ENCODE measurements at places on chromosomes 5 and 9.

GRCh38 chr5:107149243-107150005 is 521.3 kb downstream of the EFNA5 start:
- DNase-seq, result no peak

- DNase-seq, result no peak
These were observed 410.1 kb downstream of the AGTPBP1 start for GRCh38 chr9:85331626-85332025.

DNA sequence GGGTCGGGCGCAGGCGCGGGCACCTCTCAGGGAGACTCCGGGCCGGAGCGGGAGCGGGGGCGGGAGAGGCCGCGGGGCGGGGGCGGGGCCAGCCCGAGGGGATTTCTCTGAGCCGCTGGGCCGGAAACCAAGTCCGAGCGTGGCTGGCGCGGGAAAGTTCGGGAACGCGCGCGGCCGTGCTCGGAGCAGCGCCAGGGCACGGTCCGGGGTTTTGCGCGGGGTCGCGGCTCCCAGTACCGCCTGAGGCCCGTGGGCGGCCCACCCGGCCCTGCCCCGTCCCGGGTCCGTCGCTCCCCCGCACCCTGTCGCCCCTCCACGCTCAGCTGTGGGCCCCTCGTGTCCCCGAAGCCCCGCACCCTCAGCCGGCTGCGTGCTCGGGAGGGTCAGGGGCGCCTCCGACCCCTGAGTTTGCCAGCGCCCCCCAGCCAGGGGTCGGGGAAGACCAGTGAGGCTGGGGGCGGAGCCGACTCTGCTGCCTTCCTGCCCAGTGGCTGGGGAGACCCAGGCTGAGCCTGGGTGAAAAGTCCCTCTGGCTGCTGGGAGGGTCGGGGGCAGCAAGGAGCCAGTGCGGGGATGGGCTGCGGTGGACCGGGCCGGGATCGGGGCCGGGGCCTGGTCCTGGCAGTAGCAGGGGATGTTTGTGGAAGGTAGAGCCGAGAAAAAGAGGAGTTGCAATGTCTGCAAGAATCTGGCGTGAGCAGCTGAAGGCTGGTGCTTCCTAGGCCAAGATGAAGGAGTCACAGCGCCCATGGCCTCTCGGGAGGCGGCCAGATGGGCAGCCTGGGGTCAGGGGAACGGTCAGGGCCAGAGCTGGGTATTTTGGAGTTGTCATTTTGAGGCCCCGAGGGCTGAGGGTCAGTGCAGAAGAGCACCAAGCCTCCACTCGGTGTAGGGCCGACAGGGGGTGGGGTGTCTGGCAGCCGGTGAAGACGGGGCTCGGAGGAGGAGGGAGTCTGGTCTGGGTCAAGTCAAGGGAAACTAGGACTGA is 588 bp downstream of the TRAF2 start:
- peak; percentile 85 for DNase-seq

DNA sequence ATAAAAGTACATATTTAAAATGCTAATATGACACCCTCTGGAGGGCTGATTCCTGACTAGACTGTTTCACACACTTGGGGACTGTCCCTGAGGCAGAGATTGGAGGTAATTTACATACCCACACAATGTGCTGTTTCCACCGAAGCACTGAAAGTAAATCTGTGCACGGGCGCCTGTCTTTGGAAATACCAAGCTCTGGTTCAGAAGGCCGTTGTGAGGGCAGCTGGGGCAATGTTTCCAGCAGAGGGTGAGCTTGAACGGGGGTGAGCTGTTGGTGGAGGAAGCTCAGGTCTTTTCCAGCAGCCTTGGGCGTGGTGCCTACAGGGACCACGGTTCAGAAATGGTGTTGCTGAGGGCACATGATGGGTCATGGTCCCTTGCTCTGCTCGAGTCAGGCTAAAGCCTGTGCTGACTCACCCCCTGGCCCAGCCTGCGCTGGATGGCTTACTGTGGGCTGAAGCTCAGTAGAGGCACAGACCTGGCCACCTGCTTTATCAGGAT is 25.8 kb upstream of the HMCN2 start:
- DNase-seq, result peak; percentile 35

GRCh38 chr9:133777068-133777791 is 39.1 kb upstream of the SARDH start:
- DNase-seq, result no peak

DNA sequence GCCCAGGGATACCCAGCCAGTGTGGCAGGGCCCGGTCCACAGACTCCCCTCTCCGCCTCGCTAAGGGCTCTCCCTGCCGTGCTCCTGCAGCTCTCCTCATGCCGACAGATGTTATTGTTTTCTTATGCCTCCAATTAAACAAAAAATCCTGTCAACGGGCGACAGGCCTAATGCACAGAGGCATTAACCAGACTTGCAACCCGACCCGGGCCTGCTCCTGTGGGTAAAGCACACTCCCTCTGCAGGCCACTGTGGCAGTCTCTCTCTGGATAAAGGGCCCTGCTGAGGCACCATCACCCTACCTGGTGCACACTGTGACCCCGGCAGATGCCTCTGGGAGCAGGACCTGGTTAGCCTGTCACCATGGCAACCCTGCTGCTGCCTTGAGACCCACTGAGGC is 27.5 kb upstream of the HAND1 start:
- DNase-seq, result no peak

DNA sequence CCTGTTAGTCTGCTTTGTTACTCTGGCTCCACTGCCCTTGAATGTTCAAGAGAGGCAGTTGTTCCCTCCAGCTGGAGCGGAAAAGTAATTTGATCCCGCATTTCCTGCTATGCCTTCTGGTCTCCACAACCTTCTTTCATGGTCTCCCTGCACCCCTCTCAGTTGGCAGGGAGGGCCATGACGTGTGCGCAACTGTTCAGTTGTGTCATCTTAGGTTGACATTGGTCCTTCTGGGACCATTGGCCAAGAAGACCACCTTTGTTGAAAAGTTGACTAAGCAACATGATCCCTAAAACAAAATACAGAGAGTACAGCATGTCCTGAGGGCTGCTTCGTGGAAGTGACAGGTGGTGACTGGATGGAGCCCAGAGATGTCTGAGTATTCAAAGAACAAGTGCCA is 192.5 kb upstream of the TUT7 start:
- no peak for DNase-seq

DNA sequence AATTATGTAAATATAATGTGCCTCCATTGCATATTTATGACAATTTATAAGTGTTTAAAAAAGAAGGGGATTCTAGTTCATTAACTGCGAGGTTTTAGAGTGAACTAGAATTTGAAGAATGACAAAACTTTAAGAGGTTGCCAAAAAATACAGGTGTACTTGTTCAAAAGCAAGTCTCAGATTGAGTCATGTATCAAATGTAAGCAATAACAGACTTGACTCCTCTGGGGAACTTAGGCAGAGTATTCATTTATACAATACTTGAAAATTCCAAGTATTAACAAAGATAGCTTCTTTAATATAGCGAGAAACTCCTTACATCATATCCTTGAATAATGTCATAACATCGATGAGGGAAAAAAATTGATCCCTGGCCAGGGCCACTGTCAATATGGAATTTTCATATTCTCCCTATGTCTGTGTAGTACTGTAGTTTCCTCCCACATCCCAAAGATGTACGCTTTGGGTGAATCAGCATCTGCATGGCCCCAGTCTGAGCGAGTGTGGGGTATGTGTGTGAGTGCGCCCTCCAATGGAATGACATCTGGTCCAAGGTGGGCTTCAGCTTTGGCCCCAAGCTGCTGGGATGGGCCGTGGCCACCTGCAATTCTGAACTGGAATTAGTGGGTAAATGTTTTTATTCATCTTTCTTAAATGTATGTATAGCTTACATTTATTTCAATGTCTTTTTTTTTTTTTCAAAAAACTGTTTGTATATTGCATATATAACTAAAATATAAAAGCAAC is 70.1 kb downstream of the RIC1 start:
- no peak for DNase-seq

DNA sequence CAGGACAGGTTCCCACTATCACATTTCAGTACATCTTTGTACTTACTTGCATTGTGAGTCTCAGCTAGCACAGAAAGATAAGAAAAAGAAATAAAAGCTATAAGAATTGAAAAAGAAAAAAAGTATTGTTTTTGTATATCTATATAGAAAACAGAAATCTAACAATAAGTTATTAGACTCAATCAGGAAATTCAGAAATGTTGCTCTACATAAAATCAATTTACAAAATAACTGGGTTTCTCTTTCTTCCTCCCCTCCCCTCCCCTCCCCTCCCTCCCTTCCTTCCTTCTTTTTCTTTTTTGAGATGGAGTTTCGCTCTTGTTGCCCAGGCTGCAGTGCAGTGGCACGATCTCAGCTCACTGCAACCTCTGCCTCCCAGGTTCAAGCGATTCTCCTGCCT is 7.2 kb upstream of the CACNA1B start:
- no peak for DNase-seq

DNA sequence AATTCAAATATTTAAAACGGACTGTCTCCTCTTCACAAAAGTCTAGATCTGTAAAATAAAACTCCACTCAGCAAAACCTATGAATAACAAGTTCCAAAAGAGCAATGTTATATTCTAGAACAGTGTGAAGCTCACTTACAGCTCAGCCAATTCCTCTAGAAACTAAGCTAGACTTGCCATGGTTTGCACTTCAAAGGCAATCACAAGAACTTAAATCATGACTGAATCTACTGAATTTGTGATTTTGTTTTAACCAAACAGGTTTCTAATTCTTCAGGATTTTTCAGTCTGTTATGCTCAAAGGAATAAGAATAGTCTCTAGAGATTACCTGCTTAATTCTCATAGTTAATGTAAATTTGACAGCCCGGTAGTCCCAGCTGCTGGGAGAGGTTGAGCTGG is 1.4 kb upstream of the PKD2L2 start:
- no peak for DNase-seq

GRCh38 chr5:177530638-177531037 is 13.9 kb upstream of the DDX41 start:
- no peak for DNase-seq
